ENCODE measurements at places on chromosomes 3 and 15.

GRCh38 chr15:81400640-81401236 lies 26.7 kb upstream of the TMC3 start:
- no peak for DNase-seq

DNA sequence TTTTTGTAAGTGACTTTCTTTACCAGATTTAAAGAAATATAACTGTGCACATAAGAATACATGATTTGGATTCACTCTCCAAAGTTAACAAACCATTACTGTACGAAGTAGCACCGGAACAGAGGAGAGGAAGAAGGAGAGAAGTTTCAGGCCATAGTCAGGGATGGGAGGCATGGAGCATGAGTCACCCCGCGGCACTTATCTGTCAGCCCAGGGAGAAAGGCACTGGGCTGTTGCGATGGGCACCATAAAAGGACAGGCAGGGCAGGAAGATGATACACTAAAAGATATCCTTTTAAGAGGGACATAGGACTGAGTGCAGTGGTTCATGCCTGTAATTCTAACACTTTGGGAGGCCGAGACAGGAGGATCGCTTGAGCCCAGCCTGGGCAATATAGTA lies 37.0 kb downstream of the TTC23 start:
- no peak for DNase-seq

- no peak for DNase-seq
Measured at GRCh38 chr3:118666-119065, 77.9 kb upstream of the CHL1 start.

GRCh38 chr3:58109752-58110151 lies 101.0 kb downstream of the DNASE1L3 start:
- no peak for DNase-seq

- DNase-seq = no peak
Measured at GRCh38 chr3:31161889-31162288, 267.4 kb upstream of the GADL1 start.

DNA sequence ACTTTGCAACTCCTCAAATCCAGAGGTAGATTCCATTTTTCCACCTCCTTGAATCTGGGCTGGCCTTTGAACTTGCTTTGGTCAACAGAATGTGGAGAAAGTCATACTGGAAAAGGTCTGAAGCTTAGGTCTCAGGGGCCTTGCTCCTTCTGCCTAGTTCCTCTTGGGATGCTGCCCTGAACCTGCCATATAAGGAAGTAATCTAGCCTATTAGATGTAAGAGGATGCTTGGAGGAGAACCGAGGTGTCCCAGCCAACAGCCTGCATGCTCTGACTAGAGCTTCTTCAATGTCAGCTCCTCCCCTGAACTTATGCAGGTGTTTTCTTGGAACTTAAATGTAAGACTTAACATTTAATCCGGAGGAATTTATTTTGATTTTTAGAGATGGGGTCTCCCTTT lies 2.0 kb upstream of the TMED3 start:
- no peak for DNase-seq

GRCh38 chr15:25993506-25993905 lies 130.4 kb upstream of the ATP10A start:
- DNase-seq = no peak

DNA sequence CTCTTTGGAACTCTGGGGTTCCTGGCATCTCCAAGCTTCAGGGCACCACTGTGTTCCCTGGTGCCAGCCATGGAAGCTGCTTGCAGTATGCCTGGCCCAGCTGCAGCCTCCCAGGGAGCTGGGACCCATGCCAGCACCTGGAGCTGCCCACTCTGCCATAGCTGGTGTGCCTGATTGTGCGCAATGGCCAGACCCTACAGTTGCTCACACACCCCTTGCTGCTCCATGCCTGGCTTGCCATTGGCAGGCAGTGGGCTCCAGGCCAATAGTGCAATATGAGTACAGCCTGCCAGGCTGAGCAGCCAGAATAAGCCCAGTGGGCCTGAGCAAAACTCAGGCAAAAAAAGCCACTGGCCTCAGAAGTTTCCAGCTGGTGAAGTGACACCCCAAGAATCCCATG lies 43.8 kb upstream of the LRRFIP2 start:
- DNase-seq = no peak

- no peak for DNase-seq
Measured at GRCh38 chr15:58549785-58550074, 117.9 kb downstream of the LIPC start.

DNA sequence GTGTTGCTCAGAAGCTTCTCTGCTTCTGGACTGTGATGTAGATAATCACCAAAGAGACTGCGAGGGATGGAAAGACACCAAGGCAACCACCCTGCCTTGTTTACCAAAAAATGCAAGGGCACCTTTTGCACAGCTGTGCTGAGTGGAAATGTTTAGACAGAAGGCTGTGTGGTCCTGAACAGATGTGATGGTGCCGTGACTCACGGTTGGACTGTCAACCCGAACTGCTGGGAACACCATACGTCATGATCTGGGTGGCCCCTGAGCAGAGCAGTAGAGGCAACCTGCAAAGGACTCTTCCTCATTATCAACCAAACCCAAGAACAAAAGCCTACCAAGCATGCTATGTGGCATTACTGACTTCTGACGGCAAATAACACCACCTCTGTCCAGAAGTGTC lies 61.3 kb upstream of the LPP start:
- no peak for DNase-seq

DNA sequence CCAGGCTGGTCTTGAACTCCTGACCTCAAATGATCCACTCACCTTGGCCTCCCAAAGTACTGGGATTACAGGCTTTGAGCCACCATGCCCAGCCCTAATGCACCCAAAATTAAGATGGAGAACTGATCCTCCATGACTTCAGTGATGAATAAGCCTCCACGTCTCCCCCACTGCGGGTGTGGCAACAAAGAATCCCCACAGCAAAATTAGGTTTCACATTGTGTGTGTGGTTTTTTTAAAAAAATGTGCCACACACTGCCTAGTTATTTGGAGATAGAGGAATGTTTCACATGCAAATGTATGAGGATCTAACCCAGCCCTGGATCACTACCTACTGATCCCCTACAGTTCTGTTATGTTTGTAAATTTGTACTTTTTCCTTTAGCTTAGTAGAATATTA lies 17.3 kb downstream of the HDAC11 start:
- no peak for DNase-seq

- DNase-seq = no peak
Measured at GRCh38 chr3:10547841-10548783, 42.7 kb upstream of the ATP2B2 start.

- DNase-seq = no peak
Measured at GRCh38 chr15:27019687-27020086, 48.7 kb downstream of the GABRG3 start.

DNA sequence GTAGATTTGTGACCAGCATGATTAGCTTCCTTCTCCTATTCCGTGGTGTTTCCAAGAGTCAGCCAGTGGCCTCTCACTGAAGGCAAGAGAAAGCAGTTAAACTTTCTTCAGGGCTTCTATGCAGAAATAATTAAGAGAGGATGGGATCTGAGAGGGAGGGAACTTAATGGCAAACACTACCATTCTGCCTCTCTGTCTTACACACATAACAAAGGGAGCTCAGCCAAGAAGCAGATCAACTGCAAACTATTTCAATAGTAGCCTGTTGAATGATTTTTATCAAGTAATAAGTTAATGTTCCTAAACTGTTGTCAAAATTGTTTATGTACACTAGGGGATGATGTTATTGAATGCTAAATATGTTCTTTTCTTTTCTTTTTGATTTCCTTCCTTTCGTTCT lies 11.8 kb downstream of the OXSR1 start:
- DNase-seq = no peak

DNA sequence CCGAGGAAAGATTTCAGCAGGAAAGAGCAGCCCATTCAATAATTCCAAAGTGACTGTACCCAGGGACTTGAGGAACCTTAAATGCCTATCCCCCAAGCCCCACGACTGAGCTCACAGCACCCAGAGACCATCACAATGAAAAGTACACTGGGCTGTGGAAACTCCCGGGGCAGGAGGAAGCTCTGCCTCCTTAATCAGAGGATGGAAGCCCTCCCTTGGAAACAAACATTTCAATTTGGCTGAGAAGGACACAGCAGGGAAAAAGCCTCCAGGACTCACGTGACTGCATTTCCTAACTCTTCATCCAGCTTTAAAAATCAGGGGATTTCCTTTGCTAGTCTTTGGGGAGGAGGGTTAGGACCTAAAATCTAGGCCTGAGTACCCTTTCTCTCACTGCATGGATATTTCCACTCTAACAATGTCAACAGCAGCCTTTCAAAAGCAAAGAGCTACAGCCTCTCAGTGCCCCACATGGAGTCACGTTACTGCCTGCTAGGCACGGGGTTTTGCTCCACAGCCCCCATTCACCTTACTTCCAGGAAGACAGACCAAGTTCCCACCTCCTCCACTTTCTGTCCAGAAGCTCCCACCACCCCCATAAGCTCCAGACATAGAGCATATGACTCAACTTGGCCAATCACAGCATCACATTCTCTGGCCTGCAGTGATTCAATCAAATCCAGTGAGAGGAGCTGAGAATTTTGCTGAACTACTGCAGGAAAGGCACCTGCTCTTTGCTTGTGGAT lies 68.9 kb upstream of the WNT5A start:
- DNase-seq = no peak

DNA sequence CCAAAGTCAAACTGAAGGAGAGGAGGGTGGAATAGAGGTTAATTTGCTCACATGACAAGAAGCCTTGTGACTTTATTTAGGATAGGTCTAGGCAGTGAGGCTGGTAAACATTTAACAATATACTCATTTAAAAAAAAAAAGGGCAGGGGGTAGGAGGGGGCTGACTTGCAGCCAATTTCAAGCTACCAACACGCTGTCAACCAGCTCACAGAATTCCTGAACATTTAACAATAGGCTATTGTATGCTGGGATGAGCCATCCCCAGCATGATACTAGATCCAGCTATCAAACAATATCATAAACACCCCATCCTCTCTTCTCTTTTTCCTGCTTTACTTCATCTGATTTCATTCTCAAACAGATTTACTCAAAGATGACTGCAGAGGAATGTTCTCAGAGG lies 1096.3 kb upstream of the CFAP20DC start:
- no peak for DNase-seq

DNA sequence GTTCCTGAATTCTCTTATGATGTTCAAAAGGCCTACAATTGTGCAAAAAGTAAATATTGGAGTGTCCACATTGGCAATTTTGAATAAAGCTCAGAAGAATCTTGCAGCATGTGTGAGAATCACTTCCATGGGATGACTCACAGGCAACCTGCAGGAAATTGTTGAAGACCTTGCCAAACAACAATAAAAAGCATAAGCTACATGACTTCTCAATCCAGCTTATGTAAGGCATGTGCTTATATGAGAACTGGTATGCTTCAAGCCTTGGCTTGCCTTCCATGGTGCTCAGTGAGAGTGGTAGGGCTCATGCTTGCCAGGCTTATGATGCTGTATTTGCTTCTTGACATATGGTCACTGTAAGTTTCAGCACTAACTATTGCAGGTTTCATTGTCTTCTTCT lies 18.4 kb upstream of the BCHE start:
- no peak for DNase-seq

DNA sequence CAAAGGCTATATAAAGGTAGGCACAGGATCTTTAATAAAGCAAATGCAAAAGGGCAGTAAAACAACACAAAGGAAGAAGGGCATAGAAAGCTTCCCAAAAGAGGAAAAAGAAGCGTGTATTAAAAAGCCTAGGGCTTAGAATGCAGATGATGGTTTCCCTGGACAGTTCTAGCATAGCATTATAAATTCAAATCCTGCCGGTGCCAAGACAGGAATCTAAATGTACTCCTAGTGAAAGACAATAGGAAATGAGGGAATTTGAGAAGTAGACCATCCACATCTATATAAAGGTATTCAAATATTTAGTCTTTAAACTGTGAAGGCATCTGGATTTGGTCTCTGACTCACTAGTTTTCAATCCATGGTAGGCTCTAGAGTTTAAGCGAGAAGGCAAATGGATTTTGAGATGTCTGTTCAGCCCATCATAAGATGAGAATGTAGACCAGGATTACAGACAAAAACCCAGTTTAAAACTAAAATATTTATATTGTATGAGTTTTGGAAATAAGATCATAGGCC lies 431.8 kb downstream of the TBL1XR1 start:
- no peak for DNase-seq

DNA sequence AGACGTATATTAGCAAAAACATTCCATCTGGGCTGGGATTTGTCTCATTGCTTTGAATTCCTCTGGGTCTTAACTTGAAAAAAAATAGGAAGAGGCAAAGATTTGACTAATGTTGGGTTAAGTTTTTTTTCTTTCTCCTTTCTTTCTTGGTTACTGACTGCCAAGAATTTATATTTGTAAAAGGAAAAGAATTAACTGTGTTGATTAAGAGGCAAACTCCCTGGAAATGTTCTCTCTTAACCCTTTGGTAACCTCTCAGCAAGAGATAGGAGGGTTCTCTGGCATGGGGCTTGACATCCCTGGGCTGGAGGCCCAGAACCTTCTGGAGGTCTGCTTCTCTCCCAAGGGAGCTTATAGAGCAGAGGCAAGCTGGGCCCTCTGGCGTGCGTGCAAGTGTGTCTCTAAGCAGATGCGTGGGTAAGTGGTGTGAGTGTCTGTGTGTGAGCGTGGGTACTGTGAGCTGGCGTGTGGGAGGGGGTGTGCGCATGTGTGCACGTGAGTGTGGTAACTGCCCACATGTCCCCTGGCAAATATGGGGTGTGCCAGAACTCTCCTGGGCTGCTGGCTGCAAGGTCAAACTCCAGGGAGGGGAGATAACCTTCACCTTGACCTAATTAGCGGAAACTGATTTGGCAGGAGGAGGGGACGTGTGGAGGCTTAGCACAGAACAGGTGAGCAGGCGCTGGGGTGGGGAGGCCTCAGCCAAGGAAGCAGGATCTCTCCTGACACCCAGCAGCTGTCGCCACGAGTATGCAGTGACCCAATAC lies 49.4 kb upstream of the MAGEF1 start:
- no peak for DNase-seq

DNA sequence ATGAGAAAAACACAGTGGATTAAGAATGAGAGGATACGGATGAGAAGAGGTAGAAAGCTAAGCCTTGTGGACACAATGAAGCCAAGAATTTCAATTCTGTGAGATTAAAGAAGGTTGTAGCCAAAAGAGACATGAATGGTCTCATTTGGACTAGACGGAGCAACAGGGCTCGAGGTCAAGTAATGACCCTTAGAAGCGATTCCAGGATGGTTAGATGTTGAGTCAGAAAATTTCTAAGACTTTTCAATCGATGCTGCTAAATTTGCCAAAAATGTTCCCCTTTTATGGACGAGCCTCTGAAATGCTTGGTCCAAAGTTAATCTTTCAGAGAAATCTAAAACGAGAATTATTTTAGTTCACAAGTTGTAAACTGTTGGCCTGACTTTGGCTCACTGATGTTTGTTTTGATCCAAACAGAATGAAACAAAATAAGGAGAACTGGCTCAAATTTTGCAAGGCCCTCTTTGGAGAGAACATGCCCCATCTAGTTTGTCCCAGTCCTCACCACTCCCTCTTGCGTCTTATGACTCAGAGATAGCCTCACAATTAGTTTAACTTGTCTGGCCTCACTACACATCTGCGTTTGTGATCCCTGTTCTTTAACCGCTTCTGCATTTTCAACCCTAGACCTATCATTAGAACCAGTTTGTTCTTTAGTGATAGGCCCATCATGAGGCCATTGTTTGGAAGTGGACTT lies 235.5 kb downstream of the PDZRN3 start:
- DNase-seq = no peak

Measured in effector memory CD4-positive, alpha-beta T cell (primary cell).